ENCODE measurements at places on chromosomes 7 and 10.

DNA sequence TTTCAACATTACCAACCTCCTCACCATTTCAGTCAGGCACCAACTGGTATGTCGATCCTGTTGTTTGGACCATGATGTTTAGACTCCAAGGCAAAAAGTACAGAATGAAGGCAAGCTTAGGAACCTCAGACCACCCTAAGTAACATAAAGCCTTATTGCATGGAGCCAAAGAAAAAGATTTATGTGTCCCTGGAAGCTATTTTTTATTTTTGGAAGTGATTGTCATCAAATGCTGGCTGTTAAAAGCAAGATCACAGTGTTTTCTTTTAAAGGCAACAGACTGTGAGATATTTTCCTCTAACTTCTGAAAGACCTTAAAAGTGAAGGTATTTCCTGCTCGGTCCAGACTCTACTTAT is 8.2 kb downstream of the ASB15 start:
- DNase-seq: no peak

DNA sequence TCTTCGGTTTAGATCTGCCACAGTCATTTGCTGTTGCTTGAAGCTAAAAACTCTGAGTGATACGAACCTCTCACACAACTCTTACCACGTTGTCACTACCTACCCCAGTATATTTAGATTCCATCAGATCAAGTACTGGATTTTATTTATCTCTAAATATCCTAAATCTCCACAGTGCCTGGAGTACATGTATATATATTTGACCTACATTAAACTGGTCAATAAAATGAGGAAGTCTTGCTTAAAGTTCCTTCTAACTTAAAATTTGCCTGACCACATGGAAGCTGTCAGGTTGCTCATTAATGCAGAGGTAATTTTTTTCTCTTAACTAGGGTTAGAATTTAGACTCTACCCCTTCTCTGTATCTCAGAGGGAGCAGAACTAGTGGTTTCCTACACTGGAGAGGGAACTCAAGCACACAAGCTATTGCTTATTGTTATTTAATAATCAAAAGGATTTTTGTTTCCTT is 3.1 kb upstream of the MACC1 start:
- no peak for DNase-seq

GRCh38 chr10:60778971-60779796 is 906 bp downstream of the CDK1 start:
- no peak for DNase-seq

DNA sequence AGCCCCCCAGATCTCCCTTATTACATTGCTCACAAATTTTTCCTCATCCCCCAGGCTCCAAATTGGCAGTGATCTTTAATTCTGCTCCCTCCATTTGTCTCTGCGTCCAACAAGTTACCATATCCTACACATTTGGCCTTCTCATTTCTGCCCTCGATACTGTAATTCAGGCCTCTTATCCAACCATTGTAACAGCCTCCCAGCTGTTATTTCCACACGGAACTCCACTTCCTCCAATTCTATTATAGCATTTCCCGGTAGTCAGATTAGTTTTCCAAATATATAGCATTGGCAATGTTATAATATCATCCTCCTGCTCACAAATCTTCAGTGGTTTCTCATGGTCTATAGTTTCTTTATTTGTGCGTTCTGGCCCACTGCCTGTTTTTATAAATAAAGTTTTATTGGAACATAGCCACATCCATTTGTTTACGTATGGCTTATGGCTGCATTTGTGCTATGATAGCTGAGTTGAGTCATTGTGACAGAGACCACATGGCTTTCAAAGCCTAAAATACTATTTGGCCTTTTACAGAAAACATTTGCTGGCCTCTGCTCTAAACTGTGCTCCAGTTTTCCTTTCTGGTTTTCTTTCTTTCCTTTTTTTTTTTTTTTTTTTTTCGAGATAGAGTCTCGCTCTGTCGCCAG is 126.5 kb upstream of the ZNF438 start:
- DNase-seq: no peak

GRCh38 chr7:116249969-116250553 is 39.7 kb downstream of the TES start:
- no peak for DNase-seq

DNA sequence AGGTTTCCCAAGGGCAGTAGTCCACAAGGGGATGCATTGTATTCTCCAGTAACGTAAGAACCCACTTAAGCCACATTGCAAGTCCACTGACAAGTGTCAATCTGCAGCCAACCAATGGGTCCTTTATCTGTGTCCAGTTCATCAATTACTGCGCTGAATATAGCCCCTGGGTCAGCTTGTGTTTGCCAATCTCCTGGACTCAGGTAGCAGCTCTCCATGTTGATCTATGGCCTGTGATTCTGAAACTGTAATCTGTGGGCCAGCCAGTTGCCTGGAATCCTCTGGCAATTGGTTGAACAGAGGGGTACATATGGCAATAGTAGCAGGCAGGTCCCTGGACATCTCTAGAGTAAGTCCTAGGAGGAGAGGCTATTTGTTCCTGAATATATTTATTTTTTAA is 8.8 kb upstream of the TMEM248 start:
- DNase-seq: no peak

GRCh38 chr10:122830965-122831353 is 14.7 kb downstream of the CUZD1 start:
- no peak for DNase-seq

DNA sequence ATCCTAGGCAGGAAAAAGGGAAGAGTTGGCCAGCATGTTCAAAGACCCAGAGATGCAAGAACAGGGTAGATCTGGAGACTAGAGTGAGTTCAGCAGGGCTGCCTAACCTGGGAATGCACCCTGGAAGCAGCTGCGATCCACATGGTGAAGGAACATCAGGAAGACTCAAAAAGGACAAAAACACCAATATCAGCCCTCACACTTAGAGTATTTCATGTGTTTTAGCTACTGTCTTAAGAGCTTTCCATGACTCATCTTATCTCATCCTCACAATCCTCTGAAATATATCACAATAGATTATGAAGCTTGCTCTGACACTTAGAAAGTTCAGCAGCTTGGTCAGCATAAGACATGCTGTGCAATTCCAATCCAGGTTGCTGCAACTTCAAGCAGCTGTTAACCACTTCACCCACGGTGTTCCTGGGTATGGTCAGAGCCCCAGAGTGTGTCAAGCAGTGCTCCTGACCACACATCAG is 380.9 kb downstream of the PARD3 start:
- DNase-seq: no peak

GRCh38 chr7:64685091-64685490 is 19.2 kb downstream of the ZNF107 start:
- no peak for DNase-seq

DNA sequence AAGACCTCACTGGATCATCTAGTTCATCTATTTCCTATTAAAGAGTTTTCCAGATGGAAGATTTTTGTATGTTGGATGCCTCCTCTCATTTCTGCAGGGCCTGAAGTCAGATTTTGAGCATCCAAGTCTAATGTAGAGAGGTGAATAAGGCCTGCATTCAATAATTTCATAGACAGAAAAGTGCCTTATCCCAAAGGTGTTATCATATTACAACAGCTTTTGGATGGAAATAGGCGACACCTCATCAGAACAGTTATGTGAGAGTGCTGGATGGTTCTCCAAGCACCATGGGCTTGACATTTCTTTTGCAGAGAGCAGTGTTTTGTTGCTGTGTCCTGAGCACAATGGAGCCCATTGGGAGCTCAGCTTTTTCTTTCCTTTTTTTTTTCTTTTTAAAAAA is 162.4 kb upstream of the MEOX2 start:
- no peak for DNase-seq

DNA sequence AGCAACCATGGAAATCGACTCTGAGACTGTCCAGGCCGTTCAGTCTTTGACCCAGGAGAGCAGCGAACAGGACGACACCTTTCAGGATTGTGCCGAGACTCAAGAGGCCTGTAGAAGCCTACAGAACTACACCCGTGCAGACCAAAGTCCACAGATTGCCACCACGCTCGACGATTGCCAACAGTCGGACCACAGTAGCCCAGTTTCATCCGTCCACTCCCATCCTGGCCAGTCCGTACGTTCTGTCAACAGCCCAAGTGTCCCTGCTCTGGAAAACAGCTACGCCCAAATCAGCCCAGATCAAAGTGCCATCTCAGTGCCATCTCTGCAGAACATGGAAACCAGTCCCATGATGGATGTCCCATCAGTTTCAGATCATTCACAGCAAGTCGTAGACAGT is 82.0 kb upstream of the SAMD8 start:
- DNase-seq: no peak
